OCI-LY7 (cell line): ENCODE measurements at places on chromosomes 1 and 21. TPM values are rescaled to one million over a fixed set of nuclear protein-coding genes. Genes with fewer than 3 reads are reported as not detected.

The TLR5 gene
- not detected in 2 replicates for total RNA-seq

The F11R gene
- 16.0 and 25.0 TPM in 2 replicates for total RNA-seq

The SELE gene
- total RNA-seq = not detected in 2 replicates

The SLAMF7 gene
- not detected in 2 replicates for total RNA-seq

The C1orf94 gene
- not detected in 2 replicates for total RNA-seq

The SMIM11 gene
- total RNA-seq = 6.1 and 7.7 TPM in 2 replicates

The TFF2 gene
- not detected in 2 replicates for total RNA-seq

The TDRD5 gene
- total RNA-seq = not detected in 2 replicates

The TSACC gene
- 1.9 and 2.0 TPM in 2 replicates for total RNA-seq

The SLC25A34 gene
- total RNA-seq = 2.2 TPM in 2 replicates
